Glutamatergic neuron (in vitro differentiated cells): ENCODE measurements at places on chromosomes 5 and 9. TPM values are rescaled to one million over a fixed set of nuclear protein-coding genes. Genes with fewer than 3 reads are reported as not detected.

DNA sequence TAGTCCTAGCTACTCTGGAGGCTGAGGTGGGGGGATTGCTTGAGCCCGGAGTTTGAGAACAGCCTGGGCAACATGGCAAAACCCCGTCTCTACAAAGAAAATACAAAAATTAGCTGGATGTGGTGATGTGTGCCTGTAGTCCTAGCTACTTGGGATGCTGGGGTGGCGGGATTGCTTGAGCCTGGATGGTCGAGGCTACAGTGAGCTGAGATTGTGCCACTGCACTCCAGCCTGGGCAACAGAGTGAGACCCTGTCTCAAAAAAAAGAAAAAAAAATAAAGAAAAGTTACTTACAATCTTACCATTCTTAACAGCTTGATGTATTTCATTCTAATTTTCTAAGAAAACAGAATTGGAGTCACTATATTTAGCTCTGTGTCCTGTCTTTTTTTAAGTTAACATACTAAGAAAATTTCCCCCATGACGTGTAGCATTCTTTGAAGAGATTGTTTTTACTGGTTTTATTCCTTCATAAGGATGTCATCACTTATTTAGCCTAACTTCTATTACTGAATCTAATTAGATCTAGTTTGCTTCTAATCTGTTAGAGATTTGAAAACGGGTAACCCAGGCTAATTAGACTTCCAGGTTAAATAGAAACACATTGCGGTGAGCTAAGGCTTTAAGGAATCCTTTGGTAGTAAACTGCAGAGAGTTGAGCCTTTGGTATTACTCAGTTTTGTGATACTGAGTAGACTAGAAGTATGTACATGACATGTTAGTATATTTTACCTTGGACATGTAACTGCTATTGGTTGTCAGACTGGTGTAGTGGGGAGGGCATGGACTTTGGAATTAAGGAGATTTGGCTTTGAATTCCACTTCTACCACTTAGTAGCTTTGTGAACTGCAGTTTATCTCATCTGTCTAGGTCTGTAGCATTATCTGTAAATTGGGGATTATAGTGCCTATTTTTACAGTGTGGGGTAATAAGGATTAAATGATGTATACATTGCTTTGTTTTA lies 24.0 kb downstream of the HSPA4 start:
- DNase-seq: no peak

DNA sequence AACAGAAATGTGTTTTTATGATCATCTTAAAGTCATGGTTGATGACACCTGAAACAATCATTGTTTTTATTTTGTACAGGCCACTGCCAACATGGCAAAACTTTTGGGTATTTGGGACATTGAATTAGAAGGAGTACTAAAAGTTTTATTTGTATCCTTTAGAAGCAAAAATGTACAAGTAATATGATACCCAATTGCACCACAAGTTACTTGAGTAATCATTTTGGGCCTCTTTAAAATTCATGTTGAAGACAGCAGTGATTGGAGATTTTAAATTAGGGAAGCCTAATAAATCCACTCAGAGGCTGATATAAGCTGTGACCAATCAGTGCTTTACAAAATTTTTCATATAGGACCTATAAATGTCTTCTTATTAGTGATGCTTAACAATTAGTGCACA lies 212.9 kb downstream of the MARCHF11 start:
- DNase-seq: no peak

DNA sequence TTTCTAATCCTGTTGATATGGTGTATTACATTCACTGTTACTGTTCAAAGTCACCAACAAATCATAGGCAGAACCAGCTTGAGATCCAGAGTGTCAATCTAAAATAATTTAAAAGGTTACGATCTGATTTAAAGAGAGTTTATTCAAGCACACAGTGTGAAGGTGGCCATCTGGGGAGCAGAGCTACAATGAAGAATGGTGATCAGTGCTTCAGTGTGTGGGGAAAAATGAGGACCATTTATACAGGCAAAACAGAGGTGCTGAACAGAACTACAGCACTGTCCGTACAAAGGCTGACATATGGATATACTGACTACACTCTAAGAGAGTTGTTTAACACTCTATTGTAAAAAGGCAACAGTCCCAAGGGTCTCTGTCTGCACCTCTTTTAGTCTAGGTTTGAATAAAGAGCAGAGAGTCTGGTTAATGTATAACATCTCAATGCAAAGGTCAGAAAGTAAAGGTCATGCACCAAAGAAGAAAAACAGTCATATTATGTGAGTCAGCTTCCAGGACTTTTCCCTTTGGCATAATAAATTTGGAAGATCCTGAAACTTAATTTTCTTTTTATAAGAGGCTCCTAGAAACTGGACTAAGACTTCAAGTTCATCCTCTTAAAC lies 29.7 kb upstream of the TDRD7 start:
- DNase-seq: no peak

SPATA31C1 gene
- total RNA-seq: not detected
